ENCODE measurements at places on chromosomes 13 and 19.

DNA sequence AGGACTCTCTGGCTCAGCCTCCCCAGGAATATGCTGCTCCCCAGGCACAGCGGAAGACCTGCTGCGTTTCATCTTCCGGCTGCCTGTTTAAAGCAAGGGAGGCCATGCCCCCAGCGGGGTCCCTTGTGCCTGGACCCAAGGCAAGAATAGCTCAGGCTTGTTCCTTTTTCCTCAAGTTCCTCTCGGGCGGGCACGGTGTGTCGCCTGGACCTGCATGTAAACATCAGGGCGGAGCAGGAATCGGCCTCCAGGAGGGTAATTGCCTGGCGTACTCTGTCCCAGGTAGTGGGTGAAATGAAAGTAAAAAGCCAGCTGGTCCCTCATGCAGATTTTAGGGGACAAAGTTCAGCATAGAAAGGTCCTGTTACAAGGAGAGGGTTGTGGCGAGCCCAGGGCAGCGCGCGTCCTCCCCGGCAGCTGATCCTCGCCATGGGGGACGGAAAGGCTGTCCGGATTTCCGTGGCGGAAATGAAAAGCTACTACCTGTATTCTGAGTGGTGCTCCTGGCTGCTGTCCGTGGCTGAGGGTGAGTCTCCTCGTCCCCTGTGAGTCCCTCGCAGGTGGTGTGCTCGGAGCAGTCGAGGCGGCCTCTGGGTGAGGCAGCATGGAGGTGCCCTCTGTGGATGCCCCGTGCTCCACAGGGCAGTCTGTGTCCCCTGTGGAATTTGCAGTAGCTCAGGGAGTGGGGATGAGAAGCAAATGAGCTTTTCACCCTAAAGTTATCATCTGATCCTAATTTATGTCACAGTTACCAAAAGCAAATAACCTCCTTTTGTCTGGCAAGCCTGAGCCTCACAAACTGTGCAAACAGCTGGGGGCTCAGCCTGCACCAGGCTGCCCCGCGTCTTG lies 16.2 kb downstream of the MCF2L start:
- no peak for DNase-seq

DNA sequence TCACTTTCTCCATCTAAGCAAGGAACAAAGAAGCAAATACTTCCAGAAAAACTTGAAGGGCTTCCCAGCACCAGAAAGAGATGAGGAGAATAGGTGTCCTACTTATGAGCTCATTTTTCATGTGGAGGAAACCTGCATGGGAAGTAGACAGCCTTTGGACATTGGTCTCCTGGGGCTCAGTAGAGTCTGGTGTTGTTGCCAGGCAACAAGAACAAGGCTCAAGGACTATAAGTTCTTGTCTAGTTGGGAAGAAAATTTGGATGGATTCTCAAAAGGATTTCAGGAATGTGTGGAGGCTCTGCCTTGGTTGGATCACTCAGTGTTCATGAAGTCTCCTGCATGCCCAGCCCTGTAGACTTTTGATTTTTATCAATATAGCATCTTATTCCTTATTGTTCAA lies 84.5 kb downstream of the MBNL2 start:
- no peak for DNase-seq

GRCh38 chr13:26518451-26518959 lies 39.0 kb upstream of the WASF3 start:
- DNase-seq: no peak

- DNase-seq: peak; percentile 57
Measured at GRCh38 chr19:47109541-47110375, 3.8 kb downstream of the ZC3H4 start.

DNA sequence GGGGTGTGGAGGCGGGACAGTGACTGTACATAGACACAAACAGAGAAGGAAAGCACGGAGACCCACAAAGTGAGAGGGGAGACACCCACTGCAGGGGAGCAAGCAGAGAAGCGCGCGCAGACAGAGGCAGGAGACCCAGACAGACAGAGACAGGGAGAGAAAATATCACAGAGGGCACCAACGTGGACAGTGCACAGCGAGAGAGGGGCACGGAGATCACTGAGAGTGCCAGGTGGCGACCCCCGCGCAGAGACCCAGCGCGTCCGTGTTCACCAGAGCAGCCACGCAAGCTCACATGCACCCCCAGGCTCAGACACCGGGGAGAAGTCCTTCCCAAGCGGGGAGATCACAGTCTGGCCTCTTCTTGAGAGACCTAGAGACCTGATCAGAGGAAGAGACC lies 1.4 kb upstream of the CACNG7 start:
- no peak for DNase-seq

Measured in DMS79 (cell line).